ENCODE measurements at places on chromosomes 16 and 17. TPM values are rescaled to one million over a fixed set of nuclear protein-coding genes. Genes with fewer than 3 reads are reported as not detected.

DNA sequence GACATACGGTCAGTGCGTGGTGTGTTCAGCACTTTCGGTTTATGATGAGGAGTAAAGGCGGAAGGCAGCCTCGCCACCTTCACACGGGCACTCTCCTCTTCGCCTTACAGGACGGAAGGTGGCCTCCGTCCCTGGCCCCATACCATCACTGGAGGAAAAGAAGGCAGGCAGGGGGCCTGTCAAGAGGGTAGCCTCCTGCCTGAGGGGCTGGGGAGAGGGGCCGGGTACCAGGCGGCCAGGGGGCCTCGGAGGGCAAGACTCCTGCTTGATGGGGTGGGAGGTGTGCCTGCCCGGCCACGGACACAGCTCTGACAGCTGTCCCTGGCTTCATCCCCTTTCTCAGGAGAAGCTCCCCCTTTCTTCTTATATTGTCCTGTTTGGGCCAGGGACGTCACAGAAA, 15.6 kb upstream of the SLC38A8 start:
- DNase-seq: no peak

GRCh38 chr16:88789594-88789993, 4.6 kb upstream of the PIEZO1 start:
- no peak for DNase-seq

- DNase-seq: no peak
Measured at GRCh38 chr16:4270091-4270490, 2.7 kb downstream of the TFAP4 start.

- no peak for DNase-seq
Measured at GRCh38 chr17:68910789-68911431, 44.3 kb downstream of the ABCA8 start.

GRCh38 chr16:12062343-12063003, 85.9 kb downstream of the SNX29 start:
- DNase-seq: peak; percentile 7

- no peak for DNase-seq
Measured at GRCh38 chr17:2090210-2090641, 35.3 kb downstream of the HIC1 start.

DNA sequence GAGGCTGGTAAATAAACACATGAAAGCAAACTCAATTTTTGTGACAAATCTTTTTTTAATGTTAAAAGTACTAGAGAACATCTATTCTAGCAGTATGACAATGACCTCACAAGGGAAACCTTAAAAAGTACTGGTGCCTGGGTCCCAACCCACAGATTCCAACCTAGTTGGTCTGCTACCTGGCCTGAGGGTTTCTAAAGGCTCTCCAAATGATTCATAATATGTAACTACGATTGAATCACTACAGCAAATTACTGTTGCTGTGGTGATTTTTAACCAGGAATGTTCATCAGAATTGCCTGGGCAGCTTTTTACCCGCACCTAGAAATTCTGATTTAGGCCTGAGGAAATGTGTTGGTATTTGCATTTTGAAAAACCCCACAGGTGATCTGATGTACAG, 26.1 kb downstream of the CDR2 start:
- no peak for DNase-seq

DNA sequence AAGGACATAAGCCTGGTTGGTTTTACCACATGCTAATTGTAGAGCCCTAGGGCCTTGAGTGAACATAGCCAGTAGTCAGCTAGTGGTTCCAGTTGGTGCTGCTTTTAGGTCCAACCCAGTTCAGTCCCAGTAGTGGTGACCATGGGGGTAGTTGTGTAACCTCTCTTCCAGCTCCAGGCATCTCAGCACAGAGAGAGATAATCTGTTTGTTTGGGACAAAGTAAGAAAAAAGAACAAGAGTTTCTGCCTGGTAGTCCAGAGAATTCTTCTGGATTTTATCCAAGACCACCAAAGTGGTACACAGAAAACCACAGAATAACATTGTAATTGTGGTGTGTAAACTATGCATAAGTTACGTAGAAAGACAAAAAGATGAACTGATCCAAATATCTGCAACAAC, 5.2 kb upstream of the CCL13 start:
- no peak for DNase-seq

DNA sequence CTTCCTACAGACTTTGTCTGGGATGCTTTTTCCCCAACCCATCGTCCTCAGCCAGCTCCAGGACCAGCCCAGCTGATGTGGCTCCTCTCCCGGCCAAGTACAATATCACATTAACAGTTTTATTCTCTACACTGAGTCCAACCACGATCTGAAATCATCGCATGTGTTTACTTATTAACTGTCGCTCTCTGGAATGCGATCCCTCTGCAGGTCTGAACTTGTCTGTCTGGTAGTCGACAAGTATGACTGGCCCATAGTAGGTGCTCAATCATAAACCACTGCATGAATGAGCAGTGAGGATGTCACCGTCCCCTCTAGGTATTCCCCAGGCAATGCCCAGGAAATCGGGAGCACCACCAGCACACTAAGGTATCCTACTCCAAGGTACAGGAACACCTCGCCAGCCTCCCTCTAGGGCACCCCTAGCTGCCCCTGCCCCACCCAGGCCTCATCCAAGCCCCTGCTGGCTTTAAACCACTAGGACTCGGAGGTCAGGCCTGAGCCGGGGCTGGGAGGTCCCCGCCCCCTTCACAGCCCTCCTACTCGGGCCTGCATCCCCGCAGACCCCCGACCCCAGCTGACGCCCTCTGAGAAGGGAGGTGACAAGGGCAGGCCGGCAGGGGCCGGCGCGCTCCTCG, 27.7 kb downstream of the RTN4RL1 start:
- no peak for DNase-seq

DNA sequence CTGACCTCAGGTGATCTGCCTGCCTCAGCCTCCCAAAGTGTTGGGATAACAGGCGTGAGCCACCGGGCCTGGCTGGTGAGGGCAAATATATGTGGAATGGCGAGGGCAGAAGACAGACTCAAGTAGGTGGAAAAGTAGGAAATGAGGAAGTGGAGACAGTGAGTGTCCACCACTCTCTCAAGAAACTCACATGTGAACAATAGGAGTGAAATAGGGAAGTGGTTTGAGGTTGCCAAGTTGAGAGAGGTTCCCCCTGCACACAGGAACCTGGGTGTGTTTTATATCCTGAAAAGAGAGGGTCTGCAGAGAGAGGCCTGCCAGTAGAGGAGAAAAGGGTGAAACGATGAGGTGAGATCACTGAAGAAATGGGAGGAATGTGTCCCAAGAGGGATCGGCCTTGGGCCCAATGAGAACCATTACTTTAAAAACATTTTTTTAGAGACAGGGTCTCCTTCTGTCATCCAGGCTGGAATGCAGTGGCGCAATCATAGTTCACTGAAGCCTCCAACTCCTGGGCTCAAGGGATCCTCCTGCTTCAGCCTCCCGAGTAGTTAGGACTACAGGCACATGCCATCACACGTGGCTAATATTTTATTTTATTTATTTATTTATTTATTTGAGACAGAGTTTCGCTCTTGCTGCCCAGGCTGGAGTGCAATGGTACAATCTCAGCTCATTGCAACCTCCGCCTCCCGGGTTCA, 17.1 kb upstream of the CORO1A start:
- DNase-seq: no peak

- DNase-seq: no peak
Measured at GRCh38 chr17:55533608-55534007, 22.4 kb upstream of the SMIM36 start.

DNA sequence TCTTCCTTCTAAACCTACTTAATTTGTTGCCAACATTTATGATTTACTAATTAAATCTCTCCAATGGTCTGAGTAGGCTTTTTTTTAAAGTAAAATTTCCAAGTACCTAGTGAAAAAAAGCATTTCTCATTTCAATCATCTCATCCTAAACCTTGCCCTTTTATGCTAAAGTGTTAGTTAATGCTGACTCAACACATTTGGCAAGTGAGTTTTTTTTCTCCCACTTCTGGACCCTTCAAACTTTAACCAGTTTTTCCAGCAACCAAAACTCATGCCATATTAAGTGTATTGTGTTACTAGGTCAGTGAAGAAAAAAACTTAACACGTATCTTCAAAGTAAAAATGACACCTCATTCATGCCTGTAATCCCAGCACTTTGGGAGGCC, 5.3 kb downstream of the AP1G1 start:
- DNase-seq: no peak

DNA sequence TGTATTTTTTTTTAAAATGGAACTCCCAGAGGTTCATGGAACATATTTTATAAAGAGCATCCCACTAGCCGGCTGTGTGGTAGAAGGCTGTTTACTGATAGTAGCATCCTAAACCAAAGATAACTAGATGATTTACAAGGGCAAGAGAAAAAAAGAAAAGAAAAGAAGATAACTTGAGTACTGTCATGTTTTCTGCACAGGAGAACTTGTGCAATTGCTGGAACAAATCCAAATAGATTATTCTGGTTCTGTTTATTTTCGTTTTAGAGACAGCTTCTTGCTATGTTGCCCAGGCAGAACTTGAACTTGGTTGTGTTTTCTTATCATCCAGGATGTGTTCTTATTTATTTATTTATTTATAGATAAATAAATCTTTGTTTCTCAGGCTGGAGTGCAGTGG, 20.9 kb upstream of the PPM1D start:
- no peak for DNase-seq

DNA sequence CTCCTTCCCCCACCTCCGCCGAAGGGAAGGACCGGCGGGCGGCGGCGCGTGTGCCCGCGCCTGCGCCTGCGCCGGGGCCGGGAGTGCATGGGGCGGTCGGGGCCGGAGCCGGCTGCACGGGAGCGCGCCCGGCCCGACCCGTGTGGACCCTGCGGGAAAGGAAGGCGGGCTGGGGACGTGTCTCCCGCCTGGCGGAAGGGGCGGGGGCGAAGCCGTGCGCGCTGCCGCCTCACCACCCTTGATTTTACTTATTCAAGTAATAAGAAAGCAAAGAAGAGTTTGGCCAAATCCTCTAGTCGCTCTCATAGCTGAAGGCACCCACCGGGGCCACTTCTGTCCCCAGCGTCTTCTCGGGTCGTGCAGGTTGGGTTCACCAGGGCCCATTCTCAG, 596 bp upstream of the PFN1 start:
- no peak for DNase-seq

DNA sequence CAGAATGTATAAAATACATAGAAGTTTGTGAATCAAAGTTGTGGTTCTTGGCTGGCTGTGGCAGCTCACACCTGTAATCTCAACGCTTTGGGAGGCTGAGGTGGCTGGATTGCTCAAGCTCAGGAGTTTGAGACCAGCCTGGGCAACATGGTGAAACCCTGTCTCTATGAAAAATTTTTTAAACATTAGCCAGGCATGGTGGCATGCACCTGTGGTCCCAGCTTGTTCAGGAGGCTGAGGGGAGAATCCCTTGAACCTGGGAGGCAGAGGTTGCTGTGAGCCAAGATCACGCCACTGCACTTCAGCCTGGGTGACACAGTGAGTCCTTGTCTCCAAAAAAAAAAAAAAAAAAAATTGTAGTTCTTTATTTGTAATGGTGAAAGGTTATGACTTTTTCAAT, 13.8 kb upstream of the APPBP2 start:
- no peak for DNase-seq

- DNase-seq: no peak
Measured at GRCh38 chr16:26961459-26961858, 105.3 kb upstream of the C16orf82 start.

- no peak for DNase-seq
Measured at GRCh38 chr16:68644715-68645493, at the start of gene CDH3. Gene CDH3 (plus strand): TSS chr16:68645310. CDS start chr16:68645380, 70 bp downstream.

DNA sequence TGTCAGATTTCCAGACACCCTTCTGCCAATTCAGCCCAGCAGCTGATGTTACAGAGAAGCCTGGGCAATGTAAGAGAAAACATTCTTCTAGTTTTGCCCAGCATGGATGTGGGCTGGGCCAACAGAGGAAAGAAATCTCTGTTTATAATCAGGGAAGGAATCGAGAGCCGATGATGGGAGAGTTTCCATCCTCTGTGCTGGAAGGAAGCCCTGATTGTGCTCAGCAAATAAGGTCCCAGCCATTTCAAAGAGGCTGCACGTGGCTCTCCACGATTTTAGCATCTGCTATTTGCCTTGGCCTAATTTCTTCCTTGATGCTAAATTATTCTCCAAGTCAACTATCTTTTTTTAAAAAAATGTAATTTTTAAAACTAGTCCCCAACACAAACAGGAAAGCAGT, 70.0 kb downstream of the IRX6 start:
- no peak for DNase-seq

- no peak for DNase-seq
Measured at GRCh38 chr17:27355419-27355818, 61.5 kb downstream of the WSB1 start.

GRCh38 chr16:72188541-72188940, 16.6 kb upstream of the PMFBP1 start:
- DNase-seq: no peak

GRCh38 chr17:17201907-17202306, 4.2 kb downstream of the PLD6 start:
- DNase-seq: no peak

- no peak for DNase-seq
Measured at GRCh38 chr17:54881255-54881972, 19.2 kb upstream of the TOM1L1 start.

DNA sequence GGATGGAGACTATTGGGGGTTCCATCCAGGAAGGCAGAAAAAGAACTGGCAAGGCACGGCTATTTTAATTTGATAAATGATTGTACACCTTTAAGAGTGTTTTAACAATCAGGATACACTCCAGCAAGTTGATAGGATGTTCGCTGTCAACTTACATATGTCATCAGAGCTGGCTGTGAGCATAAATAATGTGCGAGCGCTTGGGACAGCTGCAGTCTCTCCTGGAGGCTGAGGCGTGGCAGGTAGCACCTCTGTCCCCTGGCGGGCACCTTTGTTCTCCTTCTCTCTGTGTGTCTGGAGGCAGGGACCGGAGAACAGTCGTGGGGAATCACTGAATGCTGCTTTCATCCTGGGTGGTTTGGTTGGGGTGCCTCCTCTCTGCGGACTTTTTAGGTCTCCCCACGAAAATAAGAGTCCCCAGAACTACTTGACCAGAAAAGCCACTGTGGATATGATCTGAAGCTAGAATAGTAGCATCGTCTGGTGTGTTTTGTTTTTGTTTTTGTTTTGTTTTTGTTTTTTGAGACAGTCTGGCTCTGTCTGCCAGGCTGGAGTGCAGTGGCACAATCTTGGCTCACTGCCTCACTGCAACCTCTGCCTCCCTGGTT, 9.4 kb downstream of the BAHCC1 start:
- DNase-seq: no peak

- no peak for DNase-seq
Measured at GRCh38 chr17:69501591-69502468, 87.3 kb downstream of the MAP2K6 start.

KRTAP16-1 gene
- not detected for total RNA-seq

CCDC200 gene
- total RNA-seq: not detected

ARHGDIG gene
- 12.3 TPM for total RNA-seq

NPIPB12 gene
- 12.5 TPM for total RNA-seq

NPIPA3 gene
- total RNA-seq: 0.26 TPM

HS3ST3B1 gene
- total RNA-seq: 0.13 TPM

TMEM238L gene
- not detected for total RNA-seq

ACSM5 gene
- not detected for total RNA-seq

ADAMTS18 gene
- 5.5 TPM for total RNA-seq

FBXO39 gene
- 1.4 TPM for total RNA-seq

WWOX gene
- total RNA-seq: 13.2 TPM

HOXB9 gene
- not detected for total RNA-seq

SARM1 gene
- 5.9 TPM for total RNA-seq

CA7 gene
- not detected for total RNA-seq

TBC1D3I gene
- total RNA-seq: 0.14 TPM

KRTAP1-1 gene
- not detected for total RNA-seq

PLCG2 gene
- 7.7 TPM for total RNA-seq

MMP28 gene
- 7.2 TPM for total RNA-seq

CX3CL1 gene
- 3.0 TPM for total RNA-seq

ERBB2 gene
- 21.2 TPM for total RNA-seq

Data from pulmonary artery endothelial cell (primary cell).